ENCODE measurements at places on chromosomes 4 and X.
A peak's percentile ranks its signal among the peaks of the same experiment; 100 is the strongest.

GRCh38 chr4:99610605-99611175, 36.1 kb downstream of the MTTP start:
- no peak for DNase-seq

GRCh38 chrX:38898261-38898660, 97.0 kb downstream of the MID1IP1 start:
- no peak for DNase-seq

DNA sequence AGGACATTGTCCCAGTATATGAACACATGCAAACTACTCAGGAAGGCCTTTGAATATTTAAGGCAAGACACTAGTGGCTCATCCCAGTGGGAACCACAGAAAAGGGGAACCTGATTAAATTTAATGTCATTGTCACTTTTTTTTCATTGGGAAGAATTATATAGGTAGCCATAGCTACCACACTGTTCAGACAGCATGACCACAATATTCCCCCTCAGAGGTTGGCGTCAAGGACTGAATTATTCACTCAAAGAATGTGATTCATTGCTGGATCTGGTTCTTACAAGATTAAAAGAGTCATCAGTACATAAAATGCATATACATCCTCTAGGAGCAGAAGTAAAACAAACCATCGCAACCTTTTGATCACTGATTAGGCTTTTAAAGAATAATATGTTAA, 92.0 kb upstream of the SMARCAD1 start:
- no peak for DNase-seq

- no peak for DNase-seq
Observed at GRCh38 chrX:19824603-19825002, 62.8 kb downstream of the SH3KBP1 start.

GRCh38 chrX:43566170-43566569, 89.9 kb upstream of the MAOA start:
- DNase-seq = no peak

DNA sequence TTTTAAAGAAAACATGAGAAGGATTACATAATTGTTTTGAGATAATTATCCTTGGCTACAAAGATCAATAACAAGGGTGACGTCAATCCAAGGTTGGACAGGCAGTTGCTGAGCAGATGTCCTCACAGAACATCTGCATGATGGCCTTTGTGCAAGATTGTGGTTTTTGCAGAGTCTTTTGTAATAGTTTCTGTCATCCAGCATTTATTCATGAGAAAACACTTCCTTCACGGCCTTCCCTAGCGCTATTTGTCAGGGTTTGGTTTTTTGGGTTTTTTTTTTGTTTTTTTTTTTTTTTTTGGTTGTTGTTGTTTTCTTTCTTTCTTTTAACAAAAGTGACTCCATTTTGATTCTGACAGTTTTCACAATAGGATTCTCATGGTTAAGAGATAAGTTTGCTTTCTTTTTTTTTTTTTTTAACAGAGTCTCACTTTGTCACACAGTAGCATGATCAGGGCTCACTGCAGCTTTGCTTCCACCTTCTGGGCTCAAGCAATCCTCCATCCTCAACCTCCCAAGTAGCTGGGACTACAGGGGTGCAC, 31.5 kb upstream of the ELF2 start:
- no peak for DNase-seq

DNA sequence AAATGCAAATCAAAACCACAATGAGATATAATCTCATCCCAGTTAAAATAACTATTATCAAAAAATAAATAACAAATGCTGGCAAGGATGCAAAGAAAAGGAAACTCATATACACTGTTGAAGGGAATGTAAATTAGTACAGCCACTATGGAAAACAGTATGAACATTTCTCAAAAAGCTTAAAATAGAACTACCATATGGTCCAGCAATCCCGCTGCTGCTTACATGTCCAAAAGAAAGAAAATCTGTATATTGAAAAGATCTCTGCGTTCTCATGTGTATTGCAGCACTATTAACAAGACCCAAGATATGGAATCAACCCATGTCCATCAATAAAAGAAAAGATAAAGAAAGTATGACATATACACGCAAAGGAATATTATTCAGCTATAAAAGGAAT, 3.0 kb upstream of the NAP1L2 start:
- no peak for DNase-seq

GRCh38 chrX:110267874-110268273, 50.0 kb downstream of the AMMECR1 start:
- DNase-seq = no peak

GRCh38 chrX:23952984-23953907, 45.4 kb downstream of the CXorf58 start:
- DNase-seq = peak; percentile 0

GRCh38 chr4:137536789-137537561, 4.7 kb upstream of the PCDH18 start:
- no peak for DNase-seq

GRCh38 chr4:160143574-160143973, 1040.7 kb downstream of the RAPGEF2 start:
- DNase-seq = no peak

GRCh38 chrX:15567886-15568616, 32.7 kb downstream of the ACE2 start:
- DNase-seq = no peak

DNA sequence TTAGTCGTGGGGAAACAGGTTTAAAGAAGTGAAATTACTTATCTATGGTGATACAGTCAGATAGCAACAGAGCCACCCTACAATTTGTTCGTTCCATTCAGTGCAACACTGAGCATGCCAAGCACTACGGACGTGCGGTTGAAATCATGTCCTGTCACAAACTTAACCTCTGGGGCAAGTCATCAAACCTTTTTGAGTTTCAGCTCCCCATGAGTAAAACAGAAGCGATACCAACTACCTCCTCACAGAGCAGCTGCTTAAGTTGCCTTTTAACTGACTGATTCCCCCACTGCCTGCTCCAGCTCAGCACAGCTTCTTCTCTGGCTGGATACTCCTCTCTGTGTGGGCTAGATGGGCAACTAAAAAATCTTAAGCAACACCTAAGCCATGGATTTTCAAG, 36.0 kb downstream of the LHFPL1 start:
- DNase-seq = no peak

- DNase-seq = no peak
Observed at GRCh38 chrX:139738581-139738980, 30.6 kb upstream of the MCF2 start.

DNA sequence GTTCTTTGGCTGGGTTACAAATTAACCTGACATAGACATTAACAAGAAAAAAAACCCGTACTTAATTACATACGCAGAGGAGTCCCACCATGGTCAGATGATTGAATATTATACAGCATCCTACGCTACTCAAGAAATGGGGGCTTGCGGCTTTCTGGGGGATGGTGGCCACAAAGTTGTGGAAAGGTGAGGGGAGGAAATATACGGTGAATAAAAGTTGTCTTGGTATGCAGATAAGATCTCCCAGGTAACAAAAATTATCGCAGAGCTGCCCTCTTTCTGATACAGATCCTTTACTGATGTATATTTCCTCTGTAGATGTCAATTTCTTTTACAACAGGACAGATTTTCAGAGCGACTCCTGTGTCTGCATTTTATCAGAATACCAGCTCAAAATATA, 890 bp downstream of the DCAF16 start:
- no peak for DNase-seq

DNA sequence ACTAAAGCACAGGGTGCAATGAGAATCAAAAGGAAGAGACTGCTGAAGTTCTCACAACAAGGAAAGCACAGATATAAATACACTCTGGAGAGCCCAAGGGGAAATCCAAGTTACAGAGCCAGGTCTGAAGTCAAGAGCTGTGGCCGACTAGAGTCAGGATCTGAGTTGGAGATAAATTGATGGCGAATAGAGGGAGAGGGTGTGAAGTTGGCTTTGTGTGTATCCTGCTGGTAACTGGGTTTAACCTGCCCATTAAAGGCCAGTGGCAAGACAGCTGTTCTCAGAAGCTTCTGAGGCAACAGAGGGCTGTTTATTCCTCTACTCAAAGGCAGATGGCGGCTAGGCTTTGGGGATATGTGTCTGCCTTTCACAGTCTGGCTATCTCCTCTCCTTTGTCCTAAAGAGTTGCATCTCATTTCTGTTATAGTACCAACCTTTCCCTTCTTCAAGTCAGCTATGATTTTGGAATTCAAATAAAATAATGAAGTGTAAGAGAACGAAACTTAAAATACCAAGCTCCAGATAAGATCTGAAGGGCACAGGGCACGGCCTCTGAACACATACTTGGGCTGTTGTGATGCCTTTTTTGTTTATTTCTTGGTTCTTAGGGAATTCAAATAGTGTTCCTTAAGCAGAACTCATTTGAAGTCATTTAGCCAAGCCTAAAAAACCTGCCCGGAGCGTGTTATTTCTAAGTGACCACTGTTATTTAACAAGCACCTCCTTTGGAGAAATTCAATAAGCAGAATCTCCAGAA, 142.1 kb downstream of the APBB2 start:
- DNase-seq = no peak

- DNase-seq = no peak
Observed at GRCh38 chr4:137390707-137391106, 141.6 kb downstream of the PCDH18 start.

DNA sequence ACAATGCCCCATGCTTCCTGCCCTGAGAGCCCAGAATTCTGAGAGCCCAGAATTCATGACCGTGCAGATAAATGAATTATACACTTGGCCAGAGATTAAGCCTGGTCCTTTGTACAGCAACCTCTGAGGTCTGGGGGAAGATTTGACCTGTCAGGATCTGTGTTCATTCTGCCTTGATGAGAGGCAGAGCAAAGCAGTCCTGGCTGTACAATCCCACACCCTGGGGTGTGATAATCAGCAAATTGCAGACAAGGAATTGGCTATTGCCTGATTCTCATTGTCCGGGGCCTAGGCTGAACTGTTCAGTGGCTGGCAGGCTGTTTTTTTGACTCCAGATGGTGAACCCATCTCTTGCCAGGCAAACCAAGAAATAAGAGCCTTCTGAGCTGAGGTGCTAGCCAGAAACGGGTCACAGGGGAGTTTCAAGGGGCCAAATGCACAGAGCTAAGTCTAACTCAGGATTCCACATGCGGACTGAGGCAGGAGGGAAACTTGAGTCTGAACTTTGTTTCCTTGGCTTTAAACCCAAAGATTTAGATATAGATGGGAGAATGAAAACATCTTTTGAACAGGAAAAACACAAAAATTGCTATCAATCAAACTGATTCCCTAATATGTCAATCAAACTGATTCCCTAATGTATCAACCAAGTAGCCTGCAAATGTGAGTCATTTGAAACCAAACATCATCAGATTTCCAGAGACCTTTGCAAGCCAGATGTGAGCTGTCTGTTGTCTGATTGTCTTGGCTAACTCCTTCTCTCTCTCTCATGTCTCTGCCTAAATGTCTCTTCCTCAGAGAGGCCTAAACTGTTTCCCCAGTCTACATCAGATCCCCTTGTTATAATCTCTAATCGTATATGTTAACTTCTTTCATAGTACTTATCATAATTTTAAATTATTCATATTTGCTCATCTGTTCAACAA, 159.3 kb downstream of the ATG4A start:
- no peak for DNase-seq

DNA sequence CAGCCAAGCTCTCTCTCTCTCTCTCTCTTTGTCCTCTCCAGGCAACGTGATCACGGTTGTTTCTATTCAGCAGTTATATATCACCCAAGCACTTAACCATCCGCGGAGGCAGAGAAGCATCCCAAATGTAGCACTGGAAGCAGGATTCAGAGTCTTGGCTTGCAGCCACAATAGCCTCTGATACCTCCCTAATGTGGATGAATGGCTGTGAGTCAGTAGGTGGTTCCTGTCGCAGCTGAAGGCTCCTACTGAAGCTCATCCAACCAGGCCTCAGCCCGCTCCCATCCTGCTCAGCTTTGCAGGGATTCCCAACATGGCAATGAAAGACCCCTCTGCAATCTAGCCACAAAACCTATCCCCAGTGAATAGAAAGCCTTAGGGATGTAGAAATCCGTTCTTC, 5.1 kb downstream of the HS6ST2 start:
- DNase-seq = no peak

DNA sequence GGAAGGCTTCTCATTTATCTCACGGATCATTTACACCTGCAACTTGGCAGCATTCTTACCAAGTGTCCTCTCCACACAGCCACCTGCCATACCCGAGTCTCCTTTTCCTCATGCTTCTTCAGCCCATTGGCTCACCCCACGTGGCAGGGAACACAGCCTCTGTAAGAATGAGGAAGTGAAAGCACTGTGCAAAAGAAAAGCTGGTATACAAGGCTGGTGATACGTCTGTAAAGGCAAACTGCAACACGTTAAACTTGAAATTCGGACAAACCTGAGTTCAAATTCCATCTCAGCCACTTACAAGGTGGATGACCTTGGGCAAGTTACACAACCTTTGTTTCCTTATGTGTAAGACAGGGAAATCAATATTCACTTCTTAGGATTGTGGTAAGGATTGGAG, 164.0 kb upstream of the RASGEF1B start:
- DNase-seq = no peak

GRCh38 chr4:126687655-126688358, 945.0 kb upstream of the INTU start:
- no peak for DNase-seq

GRCh38 chrX:9770319-9770718, 4.7 kb upstream of the GPR143 start:
- no peak for DNase-seq

- DNase-seq = no peak
Observed at GRCh38 chrX:115367455-115367854, 77.9 kb downstream of the LUZP4 start.

GRCh38 chrX:50198348-50198747, 2.5 kb downstream of the AKAP4 start:
- DNase-seq = no peak

DNA sequence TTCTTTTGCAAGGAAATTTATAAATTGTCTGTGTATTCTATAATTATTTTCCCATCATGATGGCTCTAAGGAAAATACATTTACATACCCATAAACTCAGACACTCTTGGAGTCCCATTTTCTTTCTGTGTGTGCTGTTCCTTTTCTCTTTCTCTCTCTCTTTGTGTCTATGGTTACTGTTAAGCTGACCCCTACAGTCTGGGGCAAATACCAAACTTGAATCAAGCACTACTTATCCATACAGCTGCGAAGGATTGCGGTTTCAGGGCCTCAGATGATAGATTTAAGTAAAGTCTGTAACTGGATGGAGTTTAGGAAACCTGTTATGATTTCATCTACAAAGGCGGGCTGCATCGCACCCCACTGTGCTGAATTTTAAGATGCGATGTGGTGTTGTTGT, 150.2 kb downstream of the SHROOM3 start:
- no peak for DNase-seq

DNA sequence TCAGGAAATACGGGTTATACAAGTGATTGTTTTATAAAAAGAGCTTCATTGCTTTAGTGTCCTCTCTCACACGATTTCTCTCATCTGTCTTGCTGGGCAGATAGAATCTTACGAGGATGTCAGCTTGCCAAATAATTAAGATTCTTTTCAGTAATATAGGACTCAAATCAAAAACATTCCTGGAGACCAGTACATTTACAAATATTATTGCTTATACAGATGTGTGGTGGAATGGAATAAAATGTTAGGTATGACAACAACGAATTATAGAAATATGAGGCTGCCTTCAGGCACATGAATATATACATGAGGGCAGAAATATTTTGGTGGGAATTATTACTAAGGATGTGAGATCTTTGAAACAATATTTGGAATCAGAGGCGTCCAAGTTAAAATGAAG, 88.9 kb downstream of the GC start:
- no peak for DNase-seq

GRCh38 chr4:27010334-27010940, 149.8 kb downstream of the STIM2 start:
- DNase-seq = peak; percentile 27

- no peak for DNase-seq
Observed at GRCh38 chrX:45598861-45599260, 398.2 kb upstream of the DIPK2B start.
